OCI-LY7 (cell line): ENCODE measurements at places on chromosomes 13 and 19. TPM values are rescaled to one million over a fixed set of nuclear protein-coding genes. Genes with fewer than 3 reads are reported as not detected.

SH2D3A gene
- total RNA-seq = 9.8 and 13.3 TPM in 2 replicates

ZNF681 gene
- total RNA-seq = 6.0 and 6.2 TPM in 2 replicates

GPR42 gene
- not detected in 2 replicates for total RNA-seq

SBK3 gene
- total RNA-seq = 0.34 and 0.68 TPM in 2 replicates

NLRP11 gene
- 91.6 and 112 TPM in 2 replicates for total RNA-seq

S1PR4 gene
- 25.8 and 26.5 TPM in 2 replicates for total RNA-seq

ILF3 gene
- 553 and 569 TPM in 2 replicates for total RNA-seq

CAPN12 gene
- total RNA-seq = 2.6 and 3.7 TPM in 2 replicates

CBLC gene
- total RNA-seq = not detected in 2 replicates

CGB2 gene
- not detected in 2 replicates for total RNA-seq

C3 gene
- 0.74 TPM in 1 of 2 replicates, not detected in the other for total RNA-seq

CALR3 gene
- total RNA-seq = not detected in 2 replicates

ZNF808 gene
- total RNA-seq = 29.2 and 33.7 TPM in 2 replicates

UGGT2 gene
- total RNA-seq = 1.8 and 3.3 TPM in 2 replicates

AMER2 gene
- not detected in 2 replicates for total RNA-seq

GAPDHS gene
- total RNA-seq = not detected in 2 replicates

ZNF543 gene
- total RNA-seq = 9.4 and 10.9 TPM in 2 replicates

ZNF730 gene
- 27.9 and 30.6 TPM in 2 replicates for total RNA-seq

SIGLEC7 gene
- total RNA-seq = not detected in 2 replicates

TSSK6 gene
- 6.4 and 8.7 TPM in 2 replicates for total RNA-seq

CGB8 gene
- not detected in 2 replicates for total RNA-seq

XPO4 gene
- 23.4 and 26.9 TPM in 2 replicates for total RNA-seq

IGFL3 gene
- not detected in 2 replicates for total RNA-seq

UBE2S gene
- 285 and 321 TPM in 2 replicates for total RNA-seq

MBD3L3 gene
- not detected in 2 replicates for total RNA-seq

IZUMO1 gene
- not detected in 2 replicates for total RNA-seq

TMEM259 gene
- 195 and 204 TPM in 2 replicates for total RNA-seq

GNG8 gene
- not detected in 2 replicates for total RNA-seq

PCP2 gene
- 2.0 and 2.1 TPM in 2 replicates for total RNA-seq

GRIK5 gene
- 1.1 and 1.3 TPM in 2 replicates for total RNA-seq

SPIB gene
- total RNA-seq = 99.4 and 101 TPM in 2 replicates

PNMA8A gene
- total RNA-seq = not detected in 2 replicates

S1PR5 gene
- total RNA-seq = not detected in 2 replicates

IZUMO2 gene
- total RNA-seq = not detected in 2 replicates

VSTM1 gene
- total RNA-seq = not detected in 2 replicates

ZIC2 gene
- total RNA-seq = not detected in 2 replicates

PABPC3 gene
- total RNA-seq = 0.39 and 0.49 TPM in 2 replicates

ZNF492 gene
- not detected in 2 replicates for total RNA-seq

ZNF845 gene
- 6.8 and 8.0 TPM in 2 replicates for total RNA-seq

ZNF554 gene
- total RNA-seq = 3.7 and 3.9 TPM in 2 replicates
